ENCODE measurements at places on chromosomes 1 and 21. TPM values are rescaled to one million over a fixed set of nuclear protein-coding genes. Genes with fewer than 3 reads are reported as not detected.

Gene TP73
- total RNA-seq, result 15.1 TPM

Gene CAMK2N1
- total RNA-seq, result 17.4 TPM

Gene SCYL3
- 18.6 TPM for total RNA-seq

Gene MYCBP
- total RNA-seq, result 45.9 TPM

Gene TRAPPC10
- 38.9 TPM for total RNA-seq

Gene RRP1B
- 38.3 TPM for total RNA-seq

Gene AADACL3
- total RNA-seq, result not detected
